Nephron progenitor cell (in vitro differentiated cells): ENCODE measurements at places on chromosomes 11 and 22.

DNA sequence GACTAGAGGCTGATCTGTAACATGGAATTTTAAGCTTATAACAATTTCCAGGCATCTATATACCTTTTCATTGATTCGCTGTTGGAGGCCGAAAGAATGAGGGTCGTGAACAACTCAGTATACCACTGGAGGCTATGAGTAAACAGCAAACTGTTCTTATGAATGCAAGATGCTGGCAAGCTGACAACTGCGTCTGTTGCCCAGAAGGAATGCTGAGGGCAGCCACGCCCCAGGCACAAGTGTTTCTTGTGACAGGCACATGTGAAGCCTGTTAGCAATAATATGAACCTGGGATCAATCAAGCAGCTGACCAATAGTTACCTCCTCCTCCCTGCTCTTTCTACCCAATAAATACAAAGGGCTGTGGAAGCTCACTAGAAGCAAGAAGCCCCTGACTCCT is 15.3 kb downstream of the RTCB start:
- DNase-seq: no peak

DNA sequence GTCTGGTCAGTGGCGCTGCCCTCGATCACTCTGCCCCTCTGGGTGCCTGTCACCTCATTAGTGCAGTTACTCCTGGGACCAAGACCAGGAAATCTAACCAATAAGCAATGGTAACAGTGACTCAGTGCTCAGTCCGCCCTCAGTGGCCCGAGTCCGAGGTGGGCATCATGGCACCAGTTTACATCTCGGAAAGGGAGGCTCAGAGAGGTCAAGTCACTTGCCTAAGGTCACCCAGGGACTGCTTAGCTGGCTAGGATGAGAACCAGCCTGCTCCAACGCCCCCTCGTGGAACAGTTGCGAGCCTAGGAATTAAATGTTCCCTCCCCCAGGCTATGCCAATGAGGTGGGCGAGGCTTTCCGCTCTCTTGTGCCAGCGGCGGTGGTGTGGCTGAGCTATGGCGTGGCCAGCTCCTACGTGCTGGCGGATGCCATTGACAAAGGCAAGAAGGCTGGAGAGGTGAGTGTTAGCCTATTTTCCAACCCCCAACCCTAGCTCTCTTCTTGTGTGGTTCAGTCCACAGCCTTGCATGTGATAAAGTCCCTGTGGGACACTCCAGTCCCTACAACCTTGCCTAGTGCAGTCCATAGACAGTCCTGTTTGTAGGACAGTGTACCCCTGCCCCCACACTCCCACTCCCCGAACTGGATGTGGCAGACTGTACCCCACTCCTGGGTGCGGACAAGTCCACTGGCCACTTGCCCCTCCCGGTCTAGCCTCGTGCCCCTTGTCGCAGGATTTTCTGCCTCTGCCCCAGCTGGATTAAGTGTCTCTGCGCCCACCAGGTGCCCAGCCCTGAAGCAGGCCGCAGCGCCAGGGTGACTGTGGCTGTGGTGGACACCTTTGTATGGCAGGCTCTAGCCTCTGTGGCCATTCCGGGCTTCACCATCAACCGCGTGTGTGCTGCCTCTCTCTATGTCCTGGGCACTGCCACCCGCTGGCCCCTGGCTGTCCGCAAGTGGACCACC is 1.1 kb downstream of the MTFP1 start:
- peak; percentile 74 for DNase-seq

GRCh38 chr11:35160246-35160824 is 21.4 kb downstream of the CD44 start:
- no peak for DNase-seq

GRCh38 chr11:120599816-120600420 is 88.4 kb downstream of the GRIK4 start:
- peak; percentile 17 for DNase-seq

GRCh38 chr11:111918390-111919256 is at the start of gene C11orf52:
Gene C11orf52, plus strand, starts transcription at chr11:111918913. Its CDS starts 60 bp downstream, at chr11:111918973.
- DNase-seq: peak; percentile 57

DNA sequence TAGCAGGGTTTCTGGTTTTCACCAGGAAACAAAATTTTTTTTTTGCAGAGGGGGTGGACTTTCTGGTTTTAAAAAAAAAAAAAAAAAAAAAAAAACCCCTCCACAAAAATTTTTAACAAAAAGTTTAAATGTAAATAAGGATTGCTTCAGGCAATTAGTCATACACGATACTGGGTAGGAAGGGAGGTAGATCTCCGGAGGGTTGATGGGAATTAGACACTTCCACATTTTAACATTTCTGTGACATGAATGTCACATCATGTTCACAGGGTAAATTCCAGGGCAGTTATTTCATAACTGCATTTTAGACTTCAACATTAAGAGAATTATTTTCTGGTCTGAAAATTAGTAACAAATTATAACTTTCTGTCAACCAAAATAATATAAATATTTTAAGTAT is 15.9 kb downstream of the NUP98 start:
- DNase-seq: no peak

- DNase-seq: no peak
Measured at GRCh38 chr11:36333897-36334296, 37.8 kb downstream of the PRR5L start.

- peak; percentile 64 for DNase-seq
Measured at GRCh38 chr11:71086687-71087258, 165.6 kb downstream of the SHANK2 start.

- DNase-seq: peak; percentile 92
Measured at GRCh38 chr22:45435544-45436139, 22.1 kb downstream of the RIBC2 start.

- no peak for DNase-seq
Measured at GRCh38 chr11:107991868-107992414, 16.8 kb upstream of the CUL5 start.

DNA sequence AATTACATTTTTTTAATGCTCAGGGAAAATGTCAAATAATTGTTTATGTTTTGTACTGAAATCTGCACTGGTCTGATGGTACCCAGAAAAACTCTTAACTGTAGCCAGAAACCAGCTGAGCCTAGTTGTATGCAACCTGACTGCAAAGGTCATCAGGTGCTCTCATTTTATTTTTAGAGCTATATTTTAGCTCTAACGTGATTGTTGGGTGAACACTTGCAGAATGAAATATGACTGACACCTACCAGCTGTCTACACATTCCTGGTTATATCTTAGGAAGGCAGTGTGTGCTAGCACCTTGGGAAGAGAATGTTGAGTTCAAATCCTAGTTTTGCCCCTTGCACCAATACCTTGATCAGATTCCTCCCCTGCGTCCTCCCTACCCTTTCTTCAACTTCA is 23.6 kb downstream of the PTPRJ start:
- no peak for DNase-seq

- DNase-seq: peak; percentile 83
Measured at GRCh38 chr11:131064373-131064991, 148.2 kb upstream of the SNX19 start.

GRCh38 chr22:43152357-43153071 is 1.2 kb downstream of the TSPO start:
- no peak for DNase-seq

DNA sequence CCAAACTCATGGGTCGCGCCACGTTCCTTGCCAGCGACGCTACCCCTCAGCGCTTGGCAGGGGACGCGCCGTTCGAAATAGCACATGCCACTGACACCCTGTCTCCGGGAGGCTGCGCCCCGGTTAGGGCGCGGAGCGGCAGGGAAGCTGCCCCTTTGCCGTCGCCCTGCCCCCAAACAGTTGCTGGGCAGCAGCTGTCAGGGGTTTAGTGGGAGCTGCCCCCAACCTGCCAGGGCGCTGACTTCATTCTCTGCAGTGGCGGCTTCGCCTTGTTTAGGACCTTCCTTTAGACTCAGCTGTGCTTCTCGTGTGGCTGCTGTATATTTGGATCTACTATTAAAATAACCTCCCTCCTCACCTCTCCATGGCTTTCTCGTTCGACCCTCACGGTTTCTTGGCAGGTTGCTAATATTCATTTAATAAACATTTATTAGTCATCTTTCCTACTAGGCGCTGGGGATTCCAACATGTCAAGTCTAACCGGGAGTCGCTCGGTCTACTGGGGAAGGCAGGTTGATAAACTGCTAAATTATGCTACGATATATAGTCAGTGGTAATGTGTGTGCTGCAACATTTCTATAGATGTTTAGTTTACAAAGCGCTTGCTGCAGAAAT is 782 bp downstream of the TMEM109 start:
- no peak for DNase-seq

DNA sequence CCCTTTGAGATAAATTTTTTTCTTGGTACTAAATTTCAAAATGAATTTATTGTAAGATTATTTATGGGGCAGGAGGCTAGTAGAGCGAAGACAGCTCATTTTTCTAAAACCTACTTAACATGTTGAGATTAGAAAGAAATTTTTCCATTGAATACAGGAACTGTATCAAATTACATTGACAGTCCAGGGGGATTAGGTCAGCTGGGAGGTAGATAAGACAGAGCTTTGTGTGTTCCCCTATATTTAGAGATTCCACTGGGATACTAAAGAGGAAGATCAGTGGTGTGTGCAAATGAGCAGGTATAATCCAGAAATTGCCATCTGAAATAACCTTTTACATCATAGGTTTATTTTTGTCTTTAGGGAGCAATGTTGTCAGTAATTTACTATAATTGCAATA is 32.1 kb downstream of the ENDOD1 start:
- no peak for DNase-seq

GRCh38 chr11:57276169-57276970 is 39.3 kb upstream of the APLNR start:
- no peak for DNase-seq

DNA sequence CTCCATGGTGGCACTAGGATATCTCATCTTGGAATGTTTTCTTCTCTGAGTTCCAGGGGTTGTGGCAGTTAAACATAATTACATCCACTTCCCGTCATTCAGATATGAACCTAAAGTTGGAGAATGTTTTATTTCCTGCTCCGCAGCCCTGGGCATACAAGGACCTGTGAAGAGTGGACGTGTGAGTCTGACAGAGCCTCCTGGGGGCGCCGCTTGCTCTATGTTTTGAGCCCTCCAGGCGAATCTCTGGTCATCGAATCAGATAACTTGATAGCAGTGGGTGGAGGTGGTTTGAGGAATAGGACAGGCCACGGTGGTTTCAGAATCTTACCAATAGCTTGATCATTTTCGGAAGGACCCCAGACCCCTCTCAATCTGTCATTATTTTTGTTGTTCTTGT is 174.2 kb downstream of the NTM start:
- no peak for DNase-seq

- no peak for DNase-seq
Measured at GRCh38 chr11:9619971-9620370, 43.9 kb upstream of the SWAP70 start.
